ENCODE measurements at places on chromosomes 1 and 21.

- no peak for DNase-seq
Measured at GRCh38 chr21:45383615-45384201, 21.3 kb upstream of the COL18A1 start.

GRCh38 chr1:183730107-183730724, 74.7 kb upstream of the RGL1 start:
- no peak for DNase-seq

DNA sequence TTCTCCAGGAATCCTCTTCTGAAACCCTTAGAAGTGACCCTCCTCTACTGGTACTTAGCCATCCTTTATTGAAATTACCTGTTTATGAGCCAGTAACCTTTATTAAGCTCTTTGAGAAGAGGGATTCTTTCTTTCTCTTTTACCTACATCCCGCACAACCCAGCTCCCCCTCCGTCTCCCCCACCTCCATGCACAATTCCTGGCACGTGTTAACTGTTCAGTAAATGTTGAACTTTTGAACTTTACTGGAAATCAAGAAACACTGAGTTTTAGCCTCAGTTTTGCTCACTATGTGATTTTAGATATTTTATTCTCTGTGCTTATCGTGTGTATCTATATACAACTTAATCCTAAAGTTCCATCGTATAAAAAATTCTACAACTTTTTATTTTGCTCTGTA, 1.8 kb downstream of the TMED5 start:
- no peak for DNase-seq

DNA sequence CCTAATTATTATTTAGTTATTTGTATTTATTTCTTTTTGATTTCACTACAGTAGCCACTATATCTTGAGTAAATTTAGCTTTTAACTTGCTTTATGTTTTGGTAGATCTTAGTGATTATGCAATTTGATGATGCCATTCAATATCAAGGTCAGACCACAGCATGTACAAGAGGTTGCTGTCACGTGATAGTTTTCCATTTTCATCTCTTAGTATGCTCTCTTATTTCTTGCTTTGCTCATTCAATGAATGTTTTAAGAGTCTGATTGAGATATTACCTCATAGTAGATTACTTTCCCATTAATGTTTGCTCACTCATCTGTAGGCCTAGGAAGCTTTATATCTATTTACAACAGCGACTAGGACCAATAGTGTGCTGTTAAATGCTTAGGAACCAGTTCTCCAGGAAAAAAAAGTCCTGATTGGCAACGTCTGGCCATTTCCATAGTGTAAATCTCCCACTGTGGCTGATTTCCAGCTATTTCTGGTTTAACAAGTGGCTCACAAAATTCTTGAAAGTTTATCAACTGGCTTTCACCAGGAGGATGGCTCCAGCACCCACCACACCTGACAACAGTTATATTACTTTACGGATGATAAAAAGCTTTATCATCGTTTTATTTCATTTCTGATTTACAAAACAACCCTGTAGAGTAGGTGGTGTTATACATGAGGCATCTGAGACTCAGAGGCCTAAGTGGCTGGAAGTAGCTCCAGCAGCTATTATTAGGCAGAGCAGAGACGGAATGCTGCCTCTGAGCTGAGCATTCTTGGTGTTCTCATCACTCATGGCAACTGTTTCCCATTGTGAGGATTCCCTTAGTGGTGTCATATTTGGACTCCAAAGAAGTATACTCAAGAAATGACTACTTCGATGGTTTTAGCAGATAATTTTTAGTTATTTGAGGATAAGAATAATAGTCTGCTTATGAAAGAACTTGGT, 235.2 kb downstream of the DISC1 start:
- no peak for DNase-seq

DNA sequence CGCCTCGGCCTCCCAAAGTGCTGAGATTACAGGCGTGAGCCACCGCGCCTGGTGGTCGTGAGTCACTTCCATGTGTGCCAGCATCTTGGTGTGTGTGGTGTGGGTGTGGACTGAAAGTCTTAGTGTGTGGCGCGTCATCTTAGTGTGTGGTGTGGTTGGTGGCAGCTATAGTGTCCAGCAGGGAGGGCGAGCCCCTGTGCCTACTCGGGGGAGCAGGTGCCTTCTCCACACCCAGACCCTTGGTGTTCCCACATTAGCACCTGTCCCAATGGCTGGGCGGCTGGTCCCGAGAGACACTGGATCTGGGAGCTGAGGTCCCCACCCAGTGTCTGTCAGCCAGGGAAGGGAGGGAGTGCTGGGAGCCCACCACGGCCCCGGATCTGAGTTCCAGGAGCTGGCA, 2.8 kb downstream of the SCNN1D start:
- DNase-seq, result no peak

- DNase-seq, result no peak
Measured at GRCh38 chr1:27872802-27873551, 633 bp downstream of the THEMIS2 start.

DNA sequence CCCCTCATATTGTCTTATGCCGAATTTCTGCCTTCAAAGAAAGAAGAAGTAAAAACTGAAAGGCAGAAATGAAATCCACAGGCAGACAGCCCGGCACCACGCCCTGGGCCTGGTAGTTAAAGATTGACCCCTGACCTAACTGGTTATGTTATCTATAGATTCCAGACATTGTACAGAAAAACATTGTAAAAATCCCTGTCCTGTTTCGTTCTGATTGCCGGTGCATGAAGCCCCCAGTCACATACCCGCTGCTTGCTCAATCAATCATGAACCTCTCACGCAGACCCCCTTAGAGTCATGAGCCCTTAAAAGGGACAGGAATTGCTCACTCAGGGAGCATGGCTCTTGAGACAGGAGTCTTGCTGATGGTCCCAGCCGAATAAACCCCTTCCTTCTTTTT, 49.3 kb downstream of the JMJD4 start:
- DNase-seq, result no peak

DNA sequence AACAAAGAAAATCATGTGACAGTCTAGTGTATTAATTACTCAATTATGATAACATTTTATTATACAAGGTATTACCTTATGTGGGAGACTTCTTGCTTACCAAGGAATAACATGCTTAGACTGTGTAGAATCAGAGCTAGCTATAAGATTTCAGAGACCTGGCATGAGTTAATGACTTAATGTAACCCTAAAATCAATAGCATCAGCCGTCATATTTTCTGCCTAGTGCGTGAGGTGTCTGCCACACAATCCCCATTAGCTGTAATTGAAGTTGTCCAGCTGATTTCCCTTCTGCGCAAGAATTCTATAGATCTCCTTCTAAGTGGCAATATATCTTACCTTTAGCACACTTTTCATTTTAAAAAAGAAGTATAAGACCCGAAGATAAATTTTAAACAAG, 28.8 kb downstream of the CHODL start:
- no peak for DNase-seq

DNA sequence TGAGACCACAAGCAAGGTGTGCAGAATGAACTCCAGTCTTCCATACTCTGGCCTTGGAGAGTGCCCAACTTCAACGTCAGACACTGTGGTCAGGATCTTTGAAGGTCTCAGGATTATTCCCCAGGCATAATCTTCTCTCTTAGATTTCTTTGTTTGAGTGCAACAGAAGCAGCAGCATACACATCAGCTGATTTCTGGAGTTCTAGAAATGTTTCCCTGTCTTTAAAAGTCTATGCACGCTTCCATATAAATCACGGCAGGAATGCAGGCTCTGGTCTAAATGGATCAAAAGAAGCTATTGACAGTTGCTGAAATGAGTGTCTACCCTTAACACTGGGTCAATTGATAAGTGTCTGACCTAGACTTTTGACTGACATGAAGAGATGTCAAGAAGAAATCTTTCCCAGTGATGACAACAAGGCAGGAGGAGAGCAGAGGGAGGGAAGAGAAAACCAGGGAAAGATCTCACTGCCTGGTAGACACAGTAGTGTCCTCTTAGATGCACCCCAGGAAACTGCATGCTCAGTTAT, 279.7 kb downstream of the SPATA17 start:
- no peak for DNase-seq

DNA sequence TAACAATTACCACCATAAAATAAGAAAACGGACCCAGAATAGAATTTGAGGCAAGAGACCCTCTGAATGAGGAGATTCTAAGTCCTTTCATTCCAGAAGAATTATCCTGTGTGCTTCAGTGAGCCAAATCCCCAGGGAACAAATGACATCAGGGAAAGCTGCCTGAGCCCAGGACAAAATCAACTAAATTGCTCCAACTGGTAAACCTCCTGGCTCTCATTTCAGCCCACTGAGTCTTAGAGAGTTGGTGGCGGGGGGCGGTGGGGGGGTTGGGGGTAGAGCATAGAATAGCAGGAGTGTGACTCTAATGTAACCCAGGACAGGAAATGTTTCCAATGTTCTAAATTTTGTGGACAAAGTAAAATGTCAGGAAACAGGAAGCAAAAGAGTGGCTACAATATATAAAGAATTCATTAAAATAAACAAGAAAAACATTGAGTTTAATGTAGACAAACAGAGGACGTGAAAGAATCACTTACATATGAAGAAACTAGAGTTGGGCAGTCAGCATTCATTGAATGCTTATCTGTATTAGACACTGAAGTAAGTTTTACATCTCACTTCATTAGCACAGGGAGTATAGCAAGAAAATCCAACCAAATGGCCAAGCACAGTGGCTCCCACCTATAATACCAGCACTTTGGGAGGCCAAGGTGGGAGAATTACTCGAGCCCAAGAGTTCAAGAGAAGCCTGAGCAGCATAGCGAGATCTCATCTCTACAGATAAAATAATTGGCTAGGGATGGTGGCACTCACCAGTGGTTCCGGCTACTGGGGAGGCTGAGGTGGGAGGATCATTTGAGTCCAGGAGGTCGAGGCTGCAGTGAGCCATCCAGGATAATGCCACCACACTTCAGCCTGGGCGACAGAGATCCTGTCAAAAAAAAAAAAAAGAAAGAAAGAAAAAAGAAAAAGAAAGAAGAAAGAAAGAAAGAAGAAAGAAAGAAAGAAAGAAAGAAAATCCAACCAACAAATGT, 75.1 kb downstream of the DHRS3 start:
- DNase-seq, result no peak

All from T-helper 9 cell (primary cell).